Right kidney (tissue), 9 donors: ENCODE measurements at places on chromosomes 12 and 14.

- DNase-seq, result no peak
Measured at GRCh38 chr12:82055391-82055790, 296.2 kb upstream of the PPFIA2 start.

GRCh38 chr14:99579903-99580571 is 24.0 kb downstream of the CCDC85C start:
- DNase-seq, result peak; percentile 63

DNA sequence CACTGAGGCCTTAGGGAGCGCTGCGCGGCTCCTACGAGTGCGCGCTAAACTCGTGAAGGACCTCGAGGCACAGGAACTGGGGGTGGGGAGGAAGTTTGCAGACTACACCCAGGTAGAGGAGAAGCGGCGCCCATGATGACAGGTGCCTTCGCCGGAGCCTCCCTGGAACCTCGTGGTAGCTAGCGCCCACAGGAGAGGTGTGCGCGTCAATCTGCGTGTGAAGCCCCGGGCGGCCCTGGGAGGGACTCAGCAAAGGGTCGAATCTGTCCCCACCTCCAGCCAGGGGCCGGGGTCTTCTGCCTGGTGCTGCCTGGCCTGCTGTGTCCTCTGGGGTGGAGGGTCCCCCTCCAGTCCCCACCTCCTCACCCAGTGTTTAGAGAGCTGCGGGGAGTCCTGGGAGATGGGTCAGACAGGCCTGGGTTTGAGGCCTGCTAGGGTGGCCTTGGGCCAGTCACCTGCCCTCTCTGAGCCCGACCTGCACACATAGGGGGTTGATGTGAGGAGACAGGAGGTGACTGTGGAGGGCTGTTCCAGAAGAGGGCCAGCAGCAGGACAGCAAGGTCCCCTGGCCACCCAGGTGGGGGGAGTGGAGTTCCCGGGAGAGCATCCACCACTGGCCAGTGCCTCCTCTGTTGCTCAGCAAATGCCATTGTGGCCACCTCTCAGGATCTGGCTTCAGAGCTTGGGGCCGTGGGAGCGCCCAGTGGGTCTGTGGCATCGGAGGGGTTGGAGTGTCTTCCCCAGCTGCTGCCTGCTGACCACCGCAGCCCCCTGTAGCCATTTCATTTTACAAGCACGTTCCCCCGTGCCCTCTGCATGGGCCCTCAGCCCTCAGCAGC is 20.2 kb upstream of the KIF26A start:
- DNase-seq, result peak; percentile 6

- no peak for DNase-seq
Measured at GRCh38 chr12:25769082-25769945, 189.2 kb upstream of the RASSF8 start.

- DNase-seq, result no peak
Measured at GRCh38 chr12:4289998-4290790, 16.6 kb downstream of the CCND2 start.

GRCh38 chr12:108640802-108641445 is 7.2 kb upstream of the SELPLG start:
- DNase-seq, result no peak

GRCh38 chr12:904010-904414 is 45.5 kb downstream of the RAD52 start:
- DNase-seq, result no peak

DNA sequence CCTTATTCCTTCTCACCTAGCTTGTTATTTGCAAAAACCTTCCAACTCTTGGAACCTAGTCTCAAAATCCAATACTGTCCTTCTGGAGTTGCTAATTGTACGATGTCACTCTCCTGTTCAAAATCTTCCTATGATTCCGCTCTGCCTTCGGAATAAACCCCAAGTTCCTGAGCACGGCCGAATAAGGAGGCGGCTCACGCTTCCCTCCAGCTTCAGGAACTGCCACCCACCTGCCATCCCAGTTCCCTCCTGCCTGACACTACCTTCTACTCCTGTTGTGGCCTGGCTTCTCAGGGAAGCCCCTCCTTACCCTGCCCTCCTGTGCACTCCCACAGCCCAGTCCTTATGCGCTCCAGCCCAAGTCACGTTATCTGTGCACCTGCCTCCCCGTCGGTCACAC is 73.2 kb downstream of the SETD3 start:
- DNase-seq, result no peak

DNA sequence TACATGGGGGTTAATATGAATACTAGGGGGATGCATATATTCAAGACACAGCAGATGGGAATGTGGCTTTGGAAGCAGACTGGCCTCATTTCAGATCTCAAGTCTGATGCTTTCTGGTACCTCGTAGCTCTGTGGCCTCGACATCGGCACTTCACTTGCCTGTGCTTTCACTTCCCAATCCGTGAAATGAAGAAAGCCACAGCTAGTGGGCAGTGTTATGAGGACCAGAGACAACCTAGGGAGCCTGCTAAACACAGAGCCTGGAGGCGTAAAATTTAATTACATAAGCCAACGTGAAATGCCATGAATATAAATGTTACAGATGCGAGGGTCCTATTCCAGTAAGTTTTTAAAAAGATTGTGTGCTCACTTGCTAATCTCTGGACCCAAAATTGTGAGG is 286.0 kb downstream of the TMEM132D start:
- no peak for DNase-seq

GRCh38 chr14:91477388-91477787 is 32.7 kb downstream of the PPP4R3A start:
- DNase-seq, result no peak

DNA sequence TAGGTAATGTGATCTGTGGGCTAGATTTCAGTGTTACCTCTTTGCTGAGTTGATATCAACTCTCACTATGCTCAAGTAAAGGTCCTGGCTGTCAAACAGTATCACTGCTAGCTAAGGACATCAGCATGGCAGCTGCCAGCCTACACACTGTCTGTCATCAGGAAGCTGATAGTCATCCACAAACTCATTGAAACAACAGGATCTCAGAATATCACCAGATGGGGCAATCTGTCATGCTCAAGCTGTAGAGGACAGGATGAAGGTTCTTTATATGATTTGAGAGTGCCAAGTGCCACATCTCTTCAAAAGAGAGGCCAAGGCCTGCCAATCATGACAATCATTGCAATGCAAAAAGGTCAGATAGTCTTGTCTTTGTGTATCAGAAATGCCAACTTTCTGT is 811.5 kb upstream of the SEL1L start:
- no peak for DNase-seq

DNA sequence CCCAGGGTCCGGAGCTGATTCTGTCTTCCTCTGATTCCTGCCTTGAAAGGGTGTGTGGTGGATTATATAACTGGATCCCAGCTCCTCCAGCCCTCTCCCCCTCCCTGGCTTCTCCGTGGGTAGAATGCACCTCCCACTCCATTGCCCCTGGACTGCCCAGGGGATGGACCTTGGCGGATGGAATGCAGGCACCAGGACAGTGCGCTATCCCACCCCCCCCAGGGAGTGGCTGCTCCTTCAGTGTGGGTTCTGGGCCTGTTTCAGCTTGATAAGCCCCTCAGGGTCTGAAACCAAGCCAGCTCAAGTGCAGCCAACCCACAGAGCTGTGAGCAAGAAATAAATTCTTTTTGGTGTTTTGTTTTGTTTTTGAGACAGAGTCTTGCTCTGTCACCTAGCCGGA is 112.4 kb upstream of the TMEM132D start:
- DNase-seq, result no peak

GRCh38 chr14:36514278-36515104 is 5.5 kb downstream of the NKX2-1 start:
- DNase-seq, result peak; percentile 30

- no peak for DNase-seq
Measured at GRCh38 chr14:95817271-95817670, 59.4 kb upstream of the TUNAR start.

DNA sequence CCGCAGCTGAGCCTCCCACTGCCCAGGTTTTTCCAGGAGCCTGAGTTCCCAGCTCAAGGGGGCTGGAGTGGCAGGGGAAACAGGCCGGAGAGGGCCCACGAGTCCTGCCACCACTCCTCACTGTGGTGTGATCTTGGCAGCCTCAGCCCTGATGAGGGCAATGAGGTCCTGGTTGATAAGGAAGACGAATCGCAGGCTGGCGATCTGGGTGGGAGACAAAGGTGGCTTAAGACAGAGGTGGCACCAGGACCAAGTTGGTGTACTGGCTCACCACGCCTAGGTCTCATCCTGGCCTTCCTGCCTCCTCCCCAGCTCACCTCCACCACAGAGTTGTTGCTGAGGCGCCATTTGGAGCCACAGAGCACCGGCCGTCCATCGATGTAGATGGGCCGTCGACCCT is 9.4 kb downstream of the MCRS1 start:
- no peak for DNase-seq

DNA sequence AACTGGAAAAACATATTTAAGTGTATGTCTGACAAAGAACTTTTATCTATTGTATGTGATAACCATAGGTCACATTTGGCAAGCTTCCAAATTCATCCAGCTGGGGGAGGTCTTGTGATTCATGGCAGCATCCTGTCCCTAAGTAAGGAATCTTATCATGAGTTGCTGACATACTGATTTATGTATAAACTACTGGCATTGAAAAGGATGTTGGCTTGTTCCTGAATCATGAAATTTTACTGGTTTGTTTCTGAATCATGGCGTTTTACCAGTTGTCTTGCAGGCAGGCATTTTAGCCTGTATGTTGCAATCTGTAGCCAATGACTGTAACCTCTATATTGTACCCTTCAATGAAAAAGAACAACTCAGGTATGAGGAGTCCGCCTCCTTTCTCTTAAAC is 244.8 kb downstream of the IPO8 start:
- DNase-seq, result no peak
